ENCODE measurements at places on chromosomes 2 and 18.

GRCh38 chr2:233209533-233210171 is 41.8 kb upstream of the ATG16L1 start:
- no peak for DNase-seq

DNA sequence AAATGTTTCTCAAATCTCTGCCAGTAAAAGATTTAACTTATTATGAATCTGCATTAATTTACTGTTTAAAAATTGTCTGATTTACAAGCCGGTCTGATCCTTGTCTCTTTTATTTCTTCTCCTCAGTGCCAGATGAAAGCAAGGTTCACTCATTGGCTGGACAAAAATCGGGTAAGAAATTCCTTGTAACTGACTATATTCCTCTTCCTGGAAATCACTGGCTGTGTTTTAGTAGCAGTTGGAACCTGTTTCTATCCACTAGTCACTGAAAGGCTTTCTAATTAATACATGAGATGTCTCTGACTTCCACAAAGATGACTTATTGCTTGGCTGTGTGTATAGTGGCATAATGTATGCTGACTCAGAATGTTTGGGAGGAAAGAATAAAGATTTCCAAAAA is 436.6 kb upstream of the NRP2 start:
- no peak for DNase-seq

DNA sequence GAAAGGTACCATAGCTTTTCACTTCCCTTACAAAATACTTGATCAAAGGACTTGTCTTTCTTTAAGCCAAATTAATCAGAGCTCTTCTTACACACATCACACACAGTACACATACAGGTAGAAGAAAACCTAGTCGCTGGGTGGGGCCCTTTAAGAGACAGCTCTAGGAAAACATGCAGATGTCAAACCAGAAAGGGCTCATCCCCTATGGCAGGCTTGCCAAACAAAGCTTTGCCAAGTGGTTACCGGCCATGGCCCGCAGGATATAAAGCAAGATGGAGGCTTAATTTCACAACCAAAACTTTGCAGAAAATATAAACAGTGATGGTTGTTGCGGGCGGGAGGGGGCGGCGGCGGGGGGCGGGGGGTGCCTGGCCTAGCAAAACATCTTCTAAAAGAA is 2156.0 kb upstream of the PIK3C3 start:
- no peak for DNase-seq

- no peak for DNase-seq
Measured at GRCh38 chr2:218046238-218046637, 22.8 kb upstream of the RUFY4 start.

DNA sequence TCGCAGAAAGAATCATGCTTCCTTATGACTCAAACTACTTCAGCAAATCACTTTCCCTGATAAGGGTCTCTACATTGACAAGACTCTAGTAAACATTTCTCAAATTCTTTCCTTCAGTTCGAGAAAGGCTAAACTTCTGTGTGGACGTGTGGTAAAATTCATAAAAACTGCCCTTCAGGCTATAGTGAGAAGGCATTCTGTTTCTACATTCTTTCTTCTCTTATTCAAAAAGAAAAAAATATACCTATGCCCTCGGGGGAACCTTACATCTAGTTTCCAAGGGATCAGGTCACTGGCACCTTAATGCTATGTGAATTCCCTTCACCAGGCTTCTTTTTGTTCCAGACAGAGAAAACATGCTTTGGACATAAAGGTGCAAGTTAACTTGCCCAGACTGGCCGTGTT is 4.9 kb downstream of the VIT start:
- no peak for DNase-seq
